ENCODE measurements at places on chromosomes 4 and X.

DNA sequence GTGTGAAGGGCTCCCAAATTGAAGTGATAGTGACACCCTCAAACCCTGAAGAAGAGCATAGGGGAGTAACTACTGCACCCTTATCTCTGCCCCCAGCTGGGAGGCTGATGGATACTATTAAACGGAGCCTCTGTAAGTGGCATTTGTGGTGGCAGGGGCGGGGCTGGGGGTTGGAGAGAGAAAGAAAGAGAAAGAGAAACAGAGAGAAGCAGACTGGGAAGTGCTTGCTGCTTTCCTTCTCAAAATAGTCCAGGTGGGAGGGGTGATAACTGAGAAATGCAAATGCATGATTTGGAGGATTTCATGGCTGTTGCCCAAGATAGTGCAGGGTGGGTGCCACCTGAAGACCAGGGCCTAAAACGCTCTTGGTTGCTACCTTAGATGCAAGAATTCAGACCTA, 253.5 kb upstream of the GATB start:
- no peak for DNase-seq

- DNase-seq = no peak
These were observed 233.4 kb downstream of the PABPC4L start for GRCh38 chr4:133968174-133968573.

- no peak for DNase-seq
These were observed 67.1 kb upstream of the PSAPL1 start for GRCh38 chr4:7501873-7502272.

DNA sequence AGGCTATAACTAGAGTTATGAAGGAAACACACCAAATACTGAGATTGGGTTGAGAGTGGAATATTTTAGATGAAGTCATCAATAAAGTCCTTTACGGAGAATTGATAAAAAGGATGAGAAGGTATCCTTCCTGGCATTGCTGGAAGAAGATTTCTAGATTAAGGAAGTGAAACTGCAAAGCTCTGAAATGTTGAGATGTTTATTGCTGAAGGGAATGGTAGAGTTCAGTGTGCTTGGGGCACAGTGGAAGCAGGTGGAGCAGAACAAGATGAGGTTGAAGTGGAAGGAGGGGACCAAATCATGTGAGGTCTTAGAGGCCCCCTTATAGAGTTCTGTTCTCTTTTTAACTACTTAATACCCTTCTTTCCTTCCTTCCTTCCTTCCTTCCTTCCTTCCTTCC, 848.5 kb downstream of the RAB28 start:
- DNase-seq = no peak

- peak; percentile 74 for DNase-seq
These were observed 111.6 kb downstream of the DHX15 start for GRCh38 chr4:24472514-24473308.

GRCh38 chrX:16199343-16199742, 32.1 kb downstream of the MAGEB17 start:
- DNase-seq = no peak

- DNase-seq = peak; percentile 98
These were observed 75.0 kb downstream of the FAT4 start for GRCh38 chr4:125389713-125390112.

GRCh38 chrX:9677098-9677739, 88.4 kb downstream of the GPR143 start:
- peak; percentile 48 for DNase-seq

DNA sequence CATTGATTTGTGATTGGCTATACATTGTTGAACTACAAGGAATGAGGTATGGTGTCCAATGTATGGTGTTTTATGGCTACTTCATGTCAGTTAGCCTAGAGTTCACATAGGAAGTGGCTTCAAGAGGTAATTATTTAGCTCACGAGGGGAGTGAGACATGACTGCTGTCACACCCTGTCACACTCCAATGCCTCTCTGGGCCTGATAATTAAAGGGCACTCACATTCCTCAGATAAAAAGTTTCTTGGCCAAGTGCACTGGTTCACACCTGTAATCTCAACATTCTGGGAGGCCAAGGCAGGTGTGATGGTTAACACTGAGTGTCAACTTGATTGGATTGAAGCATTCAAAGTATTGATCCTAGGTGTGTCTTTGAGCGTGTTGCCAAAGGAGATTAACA, 65.0 kb upstream of the DDX60 start:
- DNase-seq = no peak

DNA sequence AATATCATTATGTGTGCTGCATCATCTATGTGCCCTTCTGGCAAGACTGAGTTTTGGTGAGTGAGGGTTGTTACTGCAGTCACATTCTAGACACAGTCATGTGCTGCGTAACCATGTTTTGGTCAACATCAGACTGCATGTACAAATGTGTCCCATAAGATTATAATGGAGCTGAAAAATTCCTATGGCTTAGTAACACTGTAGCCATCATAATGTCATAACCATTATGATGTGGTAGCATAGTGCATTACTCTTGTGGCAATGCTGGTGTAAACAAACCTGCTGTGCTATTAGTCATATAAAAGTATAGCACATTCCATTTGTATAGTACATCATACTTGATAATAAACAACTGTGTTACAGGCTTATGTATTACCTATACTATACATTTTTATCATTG, 198.1 kb upstream of the NUDT6 start:
- DNase-seq = peak; percentile 76

- peak; percentile 85 for DNase-seq
These were observed 199.4 kb upstream of the DDX53 start for GRCh38 chrX:22800360-22800759.

- no peak for DNase-seq
These were observed 18.5 kb downstream of the ETNPPL start for GRCh38 chr4:108744307-108744706.

- no peak for DNase-seq
These were observed 243.9 kb upstream of the FAT4 start for GRCh38 chr4:125070861-125071260.

DNA sequence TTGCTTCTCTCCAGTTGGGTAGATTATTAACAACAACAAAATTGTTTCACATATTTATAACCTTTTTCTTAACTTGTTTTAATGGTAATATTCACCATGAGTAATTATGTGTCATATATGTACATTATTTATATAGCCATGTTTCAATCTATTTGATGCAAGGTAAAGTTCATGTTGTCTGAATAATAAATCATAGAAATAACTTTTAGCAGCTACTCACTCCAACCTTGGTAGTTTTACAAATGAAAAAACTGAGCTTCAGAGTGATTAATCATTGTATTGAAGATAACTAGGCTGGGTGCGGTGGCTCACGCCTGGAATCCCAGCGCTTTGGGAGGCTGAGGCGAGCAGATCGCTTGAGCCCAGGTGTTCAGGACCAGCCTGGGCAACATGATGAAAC, 46.0 kb downstream of the TMA16 start:
- no peak for DNase-seq

DNA sequence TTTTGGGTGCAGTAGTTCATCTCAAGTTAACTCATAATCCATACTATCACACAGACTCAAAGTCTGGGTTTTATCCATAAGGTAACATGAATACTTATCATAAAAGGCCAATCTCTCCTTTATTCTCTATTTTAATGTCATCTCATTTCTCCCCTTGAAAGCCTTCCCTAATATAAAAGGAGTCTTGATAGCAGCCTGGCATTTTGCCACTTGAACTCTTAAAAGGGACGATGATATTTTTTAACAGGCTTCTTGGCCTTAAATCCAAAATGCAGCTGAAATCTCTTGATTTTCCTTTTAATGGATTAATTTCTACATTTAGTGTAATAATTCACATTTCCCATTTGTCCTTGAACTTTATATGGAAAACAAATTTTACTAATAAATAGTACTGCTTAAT, 8.4 kb upstream of the JCHAIN start:
- no peak for DNase-seq

DNA sequence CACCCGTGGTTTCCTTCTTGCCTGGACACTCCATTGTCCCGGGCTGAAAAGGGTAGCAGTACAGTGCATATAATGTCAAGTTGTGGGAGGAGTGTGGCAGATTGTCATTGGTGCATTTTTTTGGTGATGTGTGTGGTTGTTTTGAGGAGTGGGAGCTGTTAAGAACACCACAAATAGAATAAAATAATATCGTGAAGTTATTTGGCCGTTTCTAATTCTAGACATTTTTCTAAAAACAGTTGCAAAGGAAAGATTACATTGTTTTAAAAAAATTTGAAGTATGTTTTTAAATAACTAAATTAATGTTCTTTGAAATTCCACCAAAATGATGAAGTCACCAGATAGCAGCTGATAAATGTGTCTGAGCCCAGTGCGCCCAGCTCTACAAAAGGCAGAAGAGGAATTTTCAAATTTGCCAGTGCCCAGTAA, 1.3 kb downstream of the PKD2 start:
- peak; percentile 28 for DNase-seq

DNA sequence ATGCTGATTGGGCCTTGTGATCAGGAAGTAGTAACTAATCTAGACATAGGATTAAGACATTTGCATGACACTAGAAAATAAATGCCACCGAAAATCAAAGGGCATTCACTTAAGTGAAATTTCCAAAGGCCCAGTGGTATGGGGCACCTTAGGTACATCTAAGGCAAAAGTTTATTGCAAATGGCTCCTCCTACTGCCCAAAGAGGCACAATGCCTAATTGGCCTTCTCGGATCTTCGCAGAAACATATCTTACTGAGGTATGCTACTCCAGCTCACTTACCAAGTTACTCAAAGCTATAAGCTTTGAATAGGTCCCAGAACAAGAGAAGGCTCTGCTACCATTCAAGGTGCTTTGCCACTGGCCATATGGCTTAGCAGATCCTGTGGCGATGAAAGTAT, 174.8 kb upstream of the CXCL13 start:
- no peak for DNase-seq

DNA sequence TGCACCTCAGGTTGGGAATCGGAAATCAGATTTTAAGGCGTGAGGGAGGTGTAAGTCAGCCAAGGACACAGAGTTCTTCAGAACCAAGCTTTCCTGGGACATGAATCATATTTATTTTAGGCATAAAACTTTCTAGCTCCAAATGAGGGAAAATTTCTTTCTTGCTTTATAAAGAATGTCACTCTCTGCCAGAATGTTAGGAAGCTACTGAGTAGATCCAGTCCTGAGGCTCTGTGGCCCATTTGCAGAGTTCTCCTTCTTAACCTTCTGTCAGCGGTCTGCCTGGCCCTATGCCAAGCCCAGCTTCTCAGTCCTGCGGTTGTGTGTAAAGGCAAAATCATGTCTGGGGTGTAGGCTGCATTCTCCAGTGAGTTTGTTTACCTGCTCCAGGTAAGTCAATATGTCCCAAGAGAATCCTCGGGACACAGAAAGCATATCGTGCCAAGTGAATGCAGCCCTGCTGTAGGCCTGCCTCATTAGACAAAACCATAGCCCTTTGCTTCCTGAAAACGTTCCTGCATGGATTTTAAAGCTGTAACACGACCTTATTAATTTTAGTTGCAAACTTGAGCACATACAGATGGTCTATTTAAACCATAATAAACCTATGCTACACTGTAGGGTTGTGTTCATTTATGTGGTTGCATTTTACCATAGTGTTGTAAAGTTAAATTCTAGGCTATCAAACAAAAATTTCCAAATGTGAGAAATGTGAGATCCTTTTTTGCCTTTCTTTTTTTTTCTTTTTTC, 29.2 kb upstream of the CCNI start:
- peak; percentile 32 for DNase-seq

- peak; percentile 45 for DNase-seq
These were observed 81.0 kb downstream of the WWC2 start for GRCh38 chr4:183180096-183180495.

DNA sequence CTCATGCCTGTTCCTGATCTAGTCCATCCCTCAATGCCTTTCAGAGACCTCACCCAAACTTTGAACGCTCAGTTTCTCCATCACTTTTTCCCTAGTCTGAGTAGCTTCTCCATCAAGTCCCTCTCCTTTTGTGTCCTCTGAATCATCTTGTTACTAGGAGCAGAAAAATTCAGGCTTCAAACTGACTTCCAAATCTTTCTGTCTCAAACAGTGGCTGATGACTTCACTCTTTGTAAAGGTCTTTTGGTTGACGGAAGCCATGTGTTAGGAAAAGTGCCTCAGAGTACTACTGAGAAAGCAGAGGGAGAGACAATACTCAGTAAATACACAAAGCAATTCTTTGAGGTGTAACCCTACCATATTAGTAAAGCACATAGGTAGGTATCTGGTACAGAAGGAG, 65.7 kb upstream of the CAMK2D start:
- peak; percentile 77 for DNase-seq

- no peak for DNase-seq
These were observed 38.8 kb downstream of the FAT1 start for GRCh38 chr4:186684889-186685309.

- DNase-seq = no peak
These were observed 138.8 kb upstream of the BANK1 start for GRCh38 chr4:101651778-101652177.

- DNase-seq = no peak
These were observed 59.5 kb downstream of the CEP135 start for GRCh38 chr4:56008206-56008605.

DNA sequence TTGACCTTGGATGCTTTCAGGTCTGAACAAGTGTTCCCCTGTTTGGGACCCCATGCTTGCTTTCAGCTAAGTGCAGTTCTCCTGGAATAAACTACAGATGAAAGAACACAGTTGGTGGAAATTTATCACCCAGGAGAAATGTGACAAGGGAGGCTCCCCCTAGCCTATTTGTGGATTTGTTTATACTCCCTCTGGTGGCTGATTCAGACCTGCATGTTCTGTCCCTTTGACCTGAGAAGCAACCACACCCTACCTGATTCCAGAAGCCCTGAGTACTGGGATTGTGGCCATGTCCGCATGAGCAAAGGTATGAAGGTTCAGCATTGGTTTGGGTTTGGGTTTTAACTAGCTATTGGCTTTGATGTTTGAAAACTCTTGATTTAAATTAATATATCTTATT, 440.9 kb downstream of the MID1IP1 start:
- DNase-seq = no peak

DNA sequence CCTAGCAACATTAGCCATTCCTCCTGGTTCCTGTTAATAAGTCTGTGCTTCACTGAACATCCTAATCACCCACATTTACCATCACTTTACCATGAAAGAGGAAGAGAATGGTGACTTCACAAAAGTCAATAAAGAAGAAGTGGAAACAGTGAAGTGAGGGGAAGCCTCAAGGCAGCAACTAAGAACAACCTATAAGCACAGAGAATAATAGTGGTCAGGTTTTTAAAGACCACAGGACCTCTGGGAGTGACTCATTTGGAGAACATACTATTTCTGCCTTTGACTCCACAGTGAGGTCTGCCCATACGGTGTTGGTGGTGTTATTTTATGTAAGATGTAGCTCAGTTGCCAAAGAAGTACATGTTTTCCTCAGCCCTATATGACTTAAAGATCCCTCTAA, 86.0 kb upstream of the TET2 start:
- DNase-seq = peak; percentile 39
